Effector memory CD4-positive, alpha-beta T cell (primary cell): ENCODE measurements at places on chromosomes 13 and 19.

GRCh38 chr13:109735436-109735966, 50.9 kb downstream of the IRS2 start:
- no peak for DNase-seq

- DNase-seq, result peak; percentile 41
These were observed 28.9 kb downstream of the AP2S1 start for GRCh38 chr19:46821512-46822409.

- DNase-seq, result no peak
These were observed 11.6 kb downstream of the DIAPH3 start for GRCh38 chr13:60152114-60152513.

- no peak for DNase-seq
These were observed 561.8 kb downstream of the GPC6 start for GRCh38 chr13:93788456-93788855.

- DNase-seq, result no peak
These were observed 78.0 kb upstream of the OXGR1 start for GRCh38 chr13:97072297-97072696.

- DNase-seq, result no peak
These were observed 31.0 kb downstream of the CRYL1 start for GRCh38 chr13:20494656-20495055.

- DNase-seq, result no peak
These were observed 844.5 kb downstream of the DIAPH3 start for GRCh38 chr13:59319276-59319675.

GRCh38 chr13:111610879-111611278, 290.4 kb downstream of the TEX29 start:
- no peak for DNase-seq
